Vagina (tissue), 2 donors: ENCODE measurements at places on chromosomes 12 and 14.

- no peak for DNase-seq
Observed at GRCh38 chr14:101552786-101553231, 8.5 kb upstream of the DIO3 start.

DNA sequence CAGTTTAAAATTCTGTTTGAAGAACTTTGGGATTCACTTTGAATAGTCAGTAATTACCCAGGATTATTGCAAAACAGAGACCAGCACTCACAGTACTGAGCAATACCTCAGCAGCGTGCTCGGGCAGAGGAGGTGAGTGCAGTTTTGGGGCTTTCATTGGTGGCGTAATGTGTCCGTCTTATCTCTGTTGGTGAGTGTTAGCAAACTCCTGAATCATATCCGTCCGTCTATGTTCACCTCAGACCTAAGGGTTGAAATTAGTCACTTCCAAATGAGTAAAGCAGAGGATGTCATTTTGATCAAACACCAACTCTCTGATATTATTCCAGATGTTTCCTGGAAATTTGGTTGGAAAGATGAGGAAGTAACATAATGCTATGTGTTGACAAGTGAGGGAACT is 82.8 kb downstream of the BORCS5 start:
- DNase-seq: no peak

DNA sequence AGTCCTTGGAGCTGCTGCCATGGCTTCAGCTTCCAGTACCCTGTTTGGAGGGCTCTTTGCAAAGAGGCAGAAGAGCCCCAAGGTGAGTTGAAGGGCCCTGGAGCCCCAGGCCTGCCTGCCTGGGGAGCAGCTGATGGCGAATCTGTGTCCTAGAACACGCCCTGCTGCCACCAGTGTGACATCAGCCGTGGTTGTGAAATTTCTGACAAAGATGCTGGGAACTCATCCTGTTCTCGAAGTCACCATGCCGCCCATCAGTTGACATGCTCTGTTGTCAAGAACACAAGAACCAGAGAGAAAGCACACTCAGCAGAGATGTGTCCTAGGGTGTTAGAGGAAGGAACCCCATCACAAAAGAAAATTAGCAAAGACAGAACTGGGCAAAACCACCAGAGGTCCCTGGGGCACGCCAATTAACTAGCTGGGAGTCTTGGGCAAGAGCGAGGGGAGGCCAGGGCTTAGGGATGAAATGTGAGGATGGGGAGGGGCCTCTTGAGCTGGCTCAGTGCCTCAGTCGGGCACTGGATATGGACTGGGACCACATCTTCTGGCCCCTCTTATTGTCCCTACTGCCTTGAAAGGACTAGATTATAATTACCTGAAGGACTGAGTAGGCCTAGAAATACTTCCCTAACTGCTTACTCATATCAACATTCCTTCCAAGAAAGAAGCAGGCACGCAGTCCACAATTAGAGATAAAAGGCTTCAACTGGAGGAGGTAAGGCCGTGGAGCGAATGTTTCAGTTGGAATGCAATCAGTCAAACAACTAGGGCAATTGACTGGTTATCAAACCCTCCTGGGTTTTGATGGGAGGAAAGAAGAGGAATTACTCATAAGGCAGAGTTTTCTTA is 163.1 kb downstream of the CACNA1C start:
- no peak for DNase-seq

DNA sequence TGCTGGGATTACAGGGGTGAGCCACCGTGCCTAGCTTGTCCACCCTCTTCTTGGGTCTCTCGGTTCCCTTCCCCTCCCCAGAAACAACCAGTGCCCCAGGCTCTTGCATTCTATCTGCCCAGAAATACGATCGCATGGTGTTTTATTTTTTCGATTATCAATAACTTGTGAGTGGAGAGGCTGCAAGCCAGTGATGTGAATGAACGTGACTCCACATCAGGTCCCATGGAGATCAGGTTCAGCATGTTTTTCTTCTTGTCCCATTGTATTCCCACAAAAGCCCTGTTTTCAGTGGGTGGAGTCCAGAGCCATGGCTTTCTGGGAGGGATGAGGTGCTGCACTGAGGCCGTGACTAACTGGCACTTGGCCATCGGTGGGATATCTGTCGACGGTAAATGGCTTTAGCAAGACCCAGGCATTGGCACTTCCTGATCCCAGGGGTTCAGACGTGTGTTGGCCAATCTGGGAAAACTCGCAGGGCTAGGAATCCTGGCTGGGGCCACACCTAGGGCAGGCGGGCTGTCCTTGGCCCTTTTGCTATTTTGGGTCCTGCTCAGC is 12.7 kb upstream of the HNF1A start:
- DNase-seq: no peak
